ENCODE measurements at places on chromosomes 5 and 9.

DNA sequence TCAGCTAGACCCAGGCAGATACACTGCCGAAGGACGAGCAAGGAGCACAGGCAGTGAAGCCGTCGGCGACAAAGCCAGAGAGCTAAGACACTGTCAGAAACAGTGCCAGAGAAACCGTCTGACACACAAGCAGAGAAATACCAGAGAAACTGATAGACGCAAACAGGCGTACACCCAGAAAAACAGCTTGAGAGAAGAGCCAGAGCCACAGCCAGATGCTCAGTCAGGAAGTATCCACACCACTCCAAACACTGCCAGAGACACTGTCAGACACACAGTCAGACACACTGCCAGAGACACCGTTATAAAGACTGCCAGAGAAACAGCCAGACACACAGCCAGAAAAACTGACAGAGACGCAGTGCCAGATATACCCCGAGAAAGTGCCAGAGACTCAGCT is 19.1 kb downstream of the CNTFR start:
- DNase-seq, result no peak

- DNase-seq, result no peak
Measured at GRCh38 chr9:87830446-87830845, 52.2 kb upstream of the SPATA31E1 start.

GRCh38 chr5:151480384-151481293 is 33.2 kb downstream of the SLC36A1 start:
- no peak for DNase-seq

DNA sequence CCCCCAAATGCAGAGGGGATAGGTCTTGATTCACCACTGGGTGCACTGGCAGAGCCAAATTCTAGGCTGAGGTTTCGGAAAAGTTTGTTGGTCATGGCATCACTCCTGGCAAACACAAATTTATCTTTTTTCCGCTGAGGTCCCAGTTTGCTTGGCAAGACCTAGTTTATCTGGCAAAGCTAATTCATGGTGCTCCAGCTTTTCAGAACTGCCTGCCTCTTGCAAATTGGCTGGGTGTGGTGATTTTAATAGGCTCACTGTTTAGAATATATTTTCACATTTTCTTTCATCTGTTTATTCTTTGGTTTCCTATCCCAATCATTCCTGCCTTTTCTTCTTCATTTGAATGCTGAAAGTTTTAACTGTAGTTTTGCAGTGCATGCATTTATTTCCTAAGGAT is 50.5 kb upstream of the MAMDC2 start:
- DNase-seq, result no peak

- no peak for DNase-seq
Measured at GRCh38 chr9:17611917-17612316, 33.1 kb downstream of the SH3GL2 start.

DNA sequence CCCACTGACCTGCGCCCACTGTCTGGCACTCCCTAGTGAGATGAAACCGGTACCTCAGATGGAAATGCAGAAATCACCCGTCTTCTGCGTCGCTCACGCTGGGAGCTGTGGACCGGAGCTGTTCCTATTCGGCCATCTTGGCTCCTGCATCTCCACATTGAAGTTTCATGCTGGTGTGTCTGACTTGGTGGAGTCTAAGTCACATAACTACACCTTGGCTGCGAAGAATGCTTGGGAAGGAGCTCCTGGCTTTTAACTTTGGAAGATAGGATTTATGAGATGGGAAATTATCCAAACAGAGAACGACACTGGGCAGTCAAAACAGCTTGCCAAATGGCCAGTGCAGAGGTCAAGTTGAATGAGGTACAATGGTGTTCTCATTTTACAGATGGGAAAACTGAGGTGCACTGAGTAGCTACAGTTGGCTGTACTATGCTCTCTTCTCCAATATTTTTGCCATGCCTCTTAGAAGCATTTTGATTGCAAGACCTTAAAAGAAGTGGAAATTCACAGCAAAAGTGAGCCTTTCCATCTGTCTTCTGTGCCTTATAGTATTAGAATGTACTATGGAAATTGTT is 36.7 kb downstream of the CCDC192 start:
- no peak for DNase-seq

GRCh38 chr9:99353408-99353807 is 131.3 kb downstream of the SEC61B start:
- DNase-seq, result no peak

- DNase-seq, result peak; percentile 66
Measured at GRCh38 chr5:7391814-7392692, 3.9 kb upstream of the ADCY2 start.

GRCh38 chr5:175654339-175654738 is 3.5 kb upstream of the HRH2 start:
- no peak for DNase-seq

- no peak for DNase-seq
Measured at GRCh38 chr5:14234204-14234603, 91.1 kb downstream of the TRIO start.

DNA sequence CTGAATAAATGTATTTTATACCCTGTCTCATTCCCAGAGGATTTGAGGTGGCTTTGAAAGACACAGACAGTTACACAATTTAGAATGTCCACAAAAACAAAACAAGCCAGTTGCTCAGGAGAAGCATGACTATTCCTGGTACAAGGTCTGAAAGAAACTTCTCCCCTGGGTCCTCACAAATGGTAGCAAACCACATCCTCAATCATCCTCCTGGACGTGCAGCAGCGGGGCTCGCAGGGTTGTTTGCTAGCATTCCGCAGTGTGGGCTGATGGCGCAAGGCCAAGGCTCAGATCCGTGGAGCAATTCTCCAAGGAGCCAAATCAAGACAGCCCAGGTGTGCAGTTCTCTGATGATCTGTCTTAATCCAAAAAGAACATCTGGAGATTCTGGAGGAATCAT is 210.3 kb downstream of the ACTL7B start:
- DNase-seq, result no peak

DNA sequence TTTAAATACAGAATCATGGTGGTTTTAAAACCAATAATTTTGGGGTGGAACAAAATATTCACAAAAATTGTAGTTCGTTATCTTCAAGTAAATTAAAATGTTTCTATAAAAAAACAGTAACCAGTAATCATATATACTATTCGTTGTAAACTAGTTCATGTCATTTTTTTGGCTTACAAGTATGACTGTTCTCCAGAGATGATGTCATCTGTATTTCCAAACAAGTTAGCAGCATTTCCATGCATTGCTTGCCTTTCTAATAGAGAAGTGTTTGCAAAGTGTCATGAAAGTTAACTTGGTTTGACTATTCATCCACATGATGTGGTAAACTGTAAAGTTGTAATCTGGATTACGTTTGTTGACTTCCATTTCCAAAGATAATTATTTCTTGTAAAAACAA is 717.9 kb upstream of the ADAMTS16 start:
- no peak for DNase-seq

DNA sequence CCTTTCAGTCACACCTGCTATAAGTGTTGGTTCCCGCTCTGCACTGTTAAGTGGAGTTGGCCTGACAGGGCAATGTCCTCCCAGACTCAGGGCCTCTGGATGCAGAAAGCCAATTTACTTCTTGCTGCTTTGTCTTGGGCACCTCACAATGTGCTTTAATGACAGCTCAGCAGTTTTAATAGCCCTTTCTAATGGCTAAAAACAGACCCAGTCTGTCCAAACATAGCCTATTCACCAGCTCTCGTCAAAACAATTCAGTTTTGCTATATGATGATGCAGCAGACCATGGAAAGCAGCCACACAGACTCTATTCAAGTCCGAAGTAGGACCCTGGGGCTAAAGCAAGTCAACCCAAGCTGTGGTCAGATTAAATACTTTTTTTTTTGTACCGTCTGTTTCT is 529.1 kb upstream of the SEMA6A start:
- DNase-seq, result peak; percentile 72

- no peak for DNase-seq
Measured at GRCh38 chr5:122877518-122877917, 32.1 kb downstream of the SNX24 start.

GRCh38 chr5:105836268-105836667 is 1834.5 kb downstream of the EFNA5 start:
- DNase-seq, result no peak

- DNase-seq, result peak; percentile 24
Measured at GRCh38 chr5:37774912-37775483, 64.8 kb downstream of the GDNF start.

DNA sequence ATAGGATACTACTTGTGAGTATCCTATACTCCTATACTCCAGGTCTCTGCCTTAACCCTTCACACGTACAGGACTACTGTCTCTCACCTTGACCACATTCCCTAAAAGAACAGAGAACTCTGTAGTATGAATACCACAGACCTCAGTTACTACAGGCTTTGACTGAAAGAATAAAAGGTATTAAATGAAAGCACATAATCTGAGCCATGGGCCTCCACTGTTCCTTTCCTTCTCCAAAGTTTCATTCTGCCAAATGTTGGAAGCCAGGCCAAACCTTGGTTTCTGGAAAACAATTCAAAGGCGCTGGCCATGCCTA is 191.5 kb downstream of the TSSK1B start:
- no peak for DNase-seq

DNA sequence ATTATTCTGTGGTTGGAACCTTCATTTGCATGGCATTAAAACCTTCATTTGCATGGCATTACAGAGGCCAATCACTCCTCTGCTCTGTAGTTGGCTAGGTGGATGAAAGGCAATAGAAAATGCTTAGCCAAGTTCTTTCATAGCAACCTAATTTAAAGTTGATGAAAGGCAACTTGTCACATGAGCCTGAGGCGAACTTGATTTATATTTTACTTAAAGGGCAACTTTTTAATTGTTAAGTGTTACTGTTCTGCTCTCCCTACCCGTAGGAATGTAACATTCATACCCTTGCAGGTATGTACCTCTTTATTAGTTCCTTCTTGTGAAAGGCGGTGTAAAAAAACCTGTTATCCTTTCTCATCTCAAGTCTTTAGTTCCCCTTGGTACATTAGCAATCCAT is 7.9 kb upstream of the ERMP1 start:
- no peak for DNase-seq

DNA sequence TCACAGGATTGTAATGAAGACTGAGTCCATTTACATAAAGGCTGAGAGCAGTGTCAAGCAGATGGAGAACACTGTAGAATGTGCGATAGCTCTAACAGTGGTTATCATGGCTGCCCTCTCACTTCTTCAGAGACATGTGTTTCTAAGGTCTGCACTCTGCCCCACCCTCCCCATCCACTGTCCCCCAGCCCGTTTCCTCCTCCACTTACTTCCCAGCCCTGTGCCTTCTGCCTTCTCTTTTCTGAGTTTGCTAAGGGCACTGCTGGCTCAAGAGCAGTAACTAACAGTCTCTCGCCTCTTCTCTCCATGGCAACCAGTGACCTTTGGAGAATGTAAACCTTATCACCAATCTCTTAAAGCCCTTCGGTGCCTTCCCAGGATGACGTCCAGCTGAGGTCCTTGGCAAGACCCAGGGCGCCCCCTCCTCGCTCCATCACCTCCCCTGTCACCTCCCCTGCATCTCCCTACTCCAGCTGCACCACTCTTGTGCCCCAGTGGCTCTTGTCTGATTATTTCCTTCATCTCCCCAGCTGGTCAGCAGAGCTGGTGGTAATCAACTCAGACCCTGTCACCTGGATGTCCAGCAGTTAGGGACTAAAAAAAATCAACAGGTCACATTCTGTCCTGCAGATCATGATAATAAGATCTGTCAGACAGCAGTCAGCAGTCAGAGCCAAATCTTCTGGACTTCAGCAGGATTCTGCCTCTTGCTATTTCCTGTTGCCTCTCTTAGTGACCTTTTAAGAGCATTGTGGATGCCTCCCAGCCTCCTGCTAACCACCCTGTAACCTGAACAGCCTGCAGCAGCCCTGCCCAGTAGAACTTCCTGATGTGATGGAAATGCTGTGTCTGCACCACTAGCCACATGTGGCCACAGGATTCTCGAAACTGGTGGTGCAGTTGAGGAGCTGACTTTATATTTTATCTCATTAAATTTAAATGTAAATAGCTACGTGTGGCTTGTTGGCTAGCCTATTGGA is 9.0 kb downstream of the FXN start:
- DNase-seq, result peak; percentile 26

GRCh38 chr5:80622756-80623155 is 31.7 kb upstream of the MSH3 start:
- DNase-seq, result no peak

DNA sequence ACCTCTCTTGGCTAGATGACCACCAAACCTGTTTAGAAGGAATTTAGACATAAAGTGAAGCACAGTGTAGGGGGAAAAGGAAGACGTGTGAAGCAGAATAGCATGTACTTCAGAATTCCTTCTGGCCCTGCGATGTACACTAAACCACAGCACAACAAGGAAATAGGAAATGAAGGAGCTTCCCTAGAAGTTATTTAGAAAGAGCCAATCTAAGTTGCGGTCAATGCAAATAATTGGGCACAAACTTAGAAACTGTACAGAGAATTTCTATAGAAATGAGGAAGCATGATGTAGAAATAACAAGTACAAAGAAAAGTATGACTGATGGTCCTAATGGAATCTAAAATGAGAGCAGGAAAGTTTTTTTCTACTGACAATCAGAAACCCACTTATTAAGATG is 41.5 kb downstream of the ANKRD55 start:
- no peak for DNase-seq

- DNase-seq, result no peak
Measured at GRCh38 chr5:172015346-172015745, 8.9 kb upstream of the FBXW11 start.

DNA sequence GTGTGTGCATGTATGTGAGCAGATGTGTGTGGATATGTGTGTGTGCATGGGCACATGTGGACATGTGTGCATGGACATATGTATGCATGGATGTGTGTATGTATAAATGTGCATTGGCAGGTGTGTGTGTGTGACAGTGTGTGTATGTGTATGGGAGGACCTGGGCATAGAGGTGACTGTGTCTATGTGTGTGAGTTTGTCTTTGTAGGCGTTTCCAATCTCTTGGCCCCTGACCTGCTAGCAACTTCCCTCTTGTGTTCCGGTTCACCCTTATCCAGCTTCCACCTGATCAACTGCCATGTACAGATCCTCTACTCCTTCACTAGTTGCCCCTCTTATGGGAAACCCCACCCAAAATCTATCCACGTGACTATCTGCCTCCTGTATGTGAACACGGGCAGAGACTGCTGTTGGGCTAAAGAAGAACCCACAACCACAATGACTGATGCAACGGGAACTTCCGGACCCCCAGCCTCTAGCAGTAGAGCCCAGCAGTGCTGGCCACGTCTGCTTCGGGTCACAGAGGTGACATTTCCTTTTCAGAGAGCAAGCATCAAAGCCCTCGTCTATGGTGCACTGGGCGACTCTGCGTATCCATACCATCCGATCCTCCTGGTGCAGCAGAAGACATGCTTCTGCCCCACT is 24.9 kb upstream of the GADD45G start:
- no peak for DNase-seq

DNA sequence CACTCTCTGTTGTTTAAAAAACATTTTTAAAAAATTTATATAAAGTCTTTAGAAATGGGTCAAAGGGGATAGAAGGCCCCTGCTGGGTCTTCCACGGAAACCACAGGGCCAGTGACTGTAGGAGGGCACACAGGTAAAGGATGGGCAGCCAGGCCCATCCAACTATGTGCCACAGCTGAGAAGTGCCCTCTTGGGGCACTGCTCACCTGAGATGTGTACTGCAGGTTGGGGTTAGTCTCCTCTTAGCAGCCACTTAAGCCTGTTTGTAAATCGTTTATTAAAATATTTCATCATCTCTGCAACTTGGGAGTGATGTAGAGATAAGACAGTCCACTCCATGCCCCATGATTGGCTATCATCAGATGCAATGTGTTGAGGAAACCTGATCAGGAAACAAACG is 222.4 kb downstream of the DIRAS2 start:
- no peak for DNase-seq

Measured in neural progenitor cell (in vitro differentiated cells).